Activated T-cell treated with anti-CD3 and anti-CD28 coated beads, Interleukin-2, amount 50 U/mL, for 48 hours (primary cell): ENCODE measurements at places on chromosomes 6 and 20.
A peak's percentile ranks its signal among the peaks of the same experiment; 100 is the strongest.

- no peak for DNase-seq
Measured at GRCh38 chr20:44637522-44638372, 13.8 kb downstream of the ADA start.

GRCh38 chr6:20927130-20927860 lies 393.0 kb downstream of the CDKAL1 start:
- no peak for DNase-seq

DNA sequence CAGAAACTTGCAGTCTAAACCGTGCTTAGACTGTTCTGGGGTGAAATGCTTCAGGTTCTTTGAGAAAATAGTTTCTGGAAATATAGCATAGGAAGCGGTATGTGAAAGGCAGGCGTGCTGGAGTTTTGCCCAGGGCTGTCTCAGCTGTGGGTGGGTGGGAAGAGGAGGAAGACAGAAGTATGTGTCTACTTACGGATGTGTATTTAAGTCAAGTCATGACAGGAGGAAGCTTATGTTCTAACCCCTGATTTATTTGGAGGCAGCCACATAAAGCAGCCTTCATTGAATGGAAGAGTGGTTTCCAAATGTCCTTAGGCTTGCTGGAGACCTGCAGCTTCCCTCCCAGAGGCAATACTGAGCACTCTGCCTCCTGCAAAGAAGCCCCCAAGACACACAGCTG lies 345.8 kb upstream of the PRND start:
- DNase-seq = no peak

DNA sequence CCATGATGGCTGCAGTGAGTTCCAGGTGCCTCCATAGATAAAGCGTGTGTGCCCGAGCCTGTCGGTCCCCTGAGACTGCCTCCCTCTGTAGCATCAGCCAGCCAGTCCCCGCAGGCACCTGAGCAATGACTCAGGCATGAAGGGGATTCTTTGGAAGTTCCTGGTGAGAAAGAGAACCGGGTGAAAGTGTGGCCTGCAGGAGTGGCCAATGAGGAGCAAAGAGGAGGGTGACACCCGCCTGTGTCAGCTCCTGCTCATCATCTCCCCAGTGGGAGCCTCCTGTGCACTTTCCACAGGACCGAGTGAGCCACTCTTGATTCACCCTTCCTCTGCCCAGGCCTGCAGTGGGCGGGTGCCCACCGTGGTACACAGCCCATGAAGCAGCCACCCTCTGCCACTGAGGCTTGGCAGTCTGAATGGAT lies 71.2 kb upstream of the PTPN1 start:
- peak; percentile 63 for DNase-seq

- DNase-seq = no peak
Measured at GRCh38 chr6:2641044-2641725, 109.5 kb downstream of the MYLK4 start.

GRCh38 chr6:136809091-136809860 lies 13.1 kb upstream of the PEX7 start:
- DNase-seq = no peak

DNA sequence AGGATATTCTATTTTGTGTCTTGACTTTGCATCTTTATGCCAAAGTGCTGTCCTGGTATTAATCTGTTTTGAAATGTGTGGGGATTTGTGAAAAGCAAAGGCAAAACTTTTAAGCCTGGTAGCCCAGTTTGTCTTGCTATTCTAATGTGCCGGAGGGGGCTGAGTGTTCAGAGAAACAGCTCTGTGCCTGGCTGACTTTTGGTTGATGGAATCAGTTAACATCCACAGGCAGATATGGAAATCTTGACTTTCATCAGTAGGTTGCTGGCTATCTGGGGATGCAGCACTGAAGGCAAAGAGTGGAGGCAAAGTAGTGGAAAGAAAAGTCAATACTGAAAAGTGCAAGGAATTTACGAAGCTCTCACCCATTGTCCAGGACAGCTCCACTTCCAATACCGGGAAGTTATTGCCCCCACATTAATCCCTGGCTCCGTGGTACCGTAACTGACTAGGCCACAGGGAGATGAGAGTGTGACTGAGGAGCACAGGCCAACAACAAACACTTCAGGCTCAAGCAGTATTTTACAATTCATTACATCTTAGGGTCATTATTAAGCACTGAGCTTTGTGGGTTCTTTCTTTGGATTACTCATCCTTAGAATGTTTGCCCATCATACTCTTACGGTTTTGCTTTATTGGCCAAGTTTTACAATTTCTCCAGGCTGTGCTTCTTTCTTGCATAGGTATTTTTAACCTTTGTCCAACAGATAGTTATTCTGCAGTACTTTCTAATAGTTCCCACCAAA lies 164.6 kb downstream of the MTFR2 start:
- DNase-seq = no peak

GRCh38 chr20:25503936-25504335 lies 81.4 kb downstream of the NINL start:
- no peak for DNase-seq

GRCh38 chr6:138211601-138212000 lies 6.7 kb downstream of the PBOV1 start:
- no peak for DNase-seq

DNA sequence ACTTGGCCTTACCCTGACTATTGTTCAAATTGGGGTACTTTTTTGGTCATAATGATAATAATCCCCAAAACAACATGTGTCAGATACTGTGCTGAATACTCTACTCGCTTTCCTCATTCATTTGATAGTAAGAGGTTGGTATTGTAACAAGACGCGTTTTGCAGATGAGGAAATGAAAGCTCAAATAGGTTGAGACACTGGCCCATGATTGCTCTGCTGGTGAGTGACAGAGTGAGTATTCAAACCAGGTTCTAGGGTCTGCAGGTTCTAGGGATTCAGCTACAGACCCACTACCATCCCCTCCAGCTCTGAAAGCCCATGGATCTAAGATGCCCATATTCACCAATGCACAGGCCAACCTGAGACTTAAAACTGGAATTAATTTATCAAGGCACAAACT lies 1.3 kb upstream of the ENPP4 start:
- DNase-seq = no peak

- DNase-seq = no peak
Measured at GRCh38 chr20:11156922-11157321, 483.1 kb upstream of the JAG1 start.

GRCh38 chr20:676315-676937 lies 824 bp upstream of the SCRT2 start:
- no peak for DNase-seq

DNA sequence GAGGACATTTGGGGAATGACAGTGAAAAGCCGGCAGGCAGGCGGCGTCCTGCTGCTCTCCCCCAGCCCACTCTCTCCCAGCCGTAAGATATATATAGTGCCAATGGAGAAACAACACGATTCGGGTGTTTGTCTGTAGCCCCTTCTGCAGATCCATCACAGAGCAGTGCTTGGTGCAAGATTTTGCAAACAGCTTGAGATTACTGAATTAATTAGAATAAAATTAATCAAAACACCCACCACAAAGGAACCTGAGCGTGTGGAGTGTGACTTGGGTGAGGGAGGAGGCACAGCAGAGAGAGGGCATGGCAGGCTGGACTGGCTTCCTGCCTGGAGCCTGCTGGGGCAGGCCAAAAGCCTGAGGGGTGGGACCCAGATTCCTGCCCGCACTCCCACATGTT lies 28.8 kb upstream of the CCDC167 start:
- no peak for DNase-seq
